Cardiac muscle cell (in vitro differentiated cells and primary cell): ENCODE measurements at places on chromosomes 5 and 9.

DNA sequence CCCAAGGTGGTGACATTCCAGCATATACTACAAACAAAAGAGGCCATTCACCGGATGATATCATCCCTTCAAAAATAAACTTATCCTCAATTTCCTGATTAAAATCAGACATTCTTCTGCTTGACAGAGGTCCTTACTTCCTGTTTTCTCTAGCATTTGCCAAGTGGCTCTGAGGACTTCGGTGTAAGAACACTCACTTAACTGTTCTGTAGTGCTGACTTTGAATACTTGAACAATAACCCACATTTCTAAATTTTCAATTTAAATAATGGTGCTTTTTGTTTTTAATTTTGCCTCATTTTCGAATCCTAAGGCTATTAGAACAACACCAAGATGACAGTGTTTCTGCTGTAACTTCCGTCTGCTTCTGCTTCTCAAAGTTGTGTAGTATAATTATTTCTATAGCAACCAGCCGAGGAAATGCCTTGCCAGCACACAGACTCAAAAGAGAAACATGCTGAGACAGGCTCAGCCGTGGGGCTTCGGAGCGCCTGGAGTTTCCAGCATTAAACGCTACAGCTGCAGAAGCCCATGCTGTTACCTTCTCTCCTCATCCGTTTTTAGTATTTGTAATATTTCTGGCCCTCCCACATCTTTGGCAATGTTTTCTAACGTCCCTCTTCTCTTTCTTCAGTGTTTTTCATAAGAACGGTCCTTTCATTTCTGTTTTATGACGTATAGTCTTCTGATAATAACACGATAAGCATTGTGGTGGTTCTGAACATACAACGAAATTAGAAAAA is 19.5 kb upstream of the ANXA1 start:
- H3K4me1 ChIP-seq = peaks cover 15% of the 10 kb centered on the region
- no peak overlapping the region for H3K4me3 ChIP-seq
- no peaks in the 10 kb centered on the region for H3K36me3 ChIP-seq
- no peaks in the 10 kb centered on the region for H3K27me3 ChIP-seq
- peak overlapping the region; percentile 70 for H3K27ac ChIP-seq

DNA sequence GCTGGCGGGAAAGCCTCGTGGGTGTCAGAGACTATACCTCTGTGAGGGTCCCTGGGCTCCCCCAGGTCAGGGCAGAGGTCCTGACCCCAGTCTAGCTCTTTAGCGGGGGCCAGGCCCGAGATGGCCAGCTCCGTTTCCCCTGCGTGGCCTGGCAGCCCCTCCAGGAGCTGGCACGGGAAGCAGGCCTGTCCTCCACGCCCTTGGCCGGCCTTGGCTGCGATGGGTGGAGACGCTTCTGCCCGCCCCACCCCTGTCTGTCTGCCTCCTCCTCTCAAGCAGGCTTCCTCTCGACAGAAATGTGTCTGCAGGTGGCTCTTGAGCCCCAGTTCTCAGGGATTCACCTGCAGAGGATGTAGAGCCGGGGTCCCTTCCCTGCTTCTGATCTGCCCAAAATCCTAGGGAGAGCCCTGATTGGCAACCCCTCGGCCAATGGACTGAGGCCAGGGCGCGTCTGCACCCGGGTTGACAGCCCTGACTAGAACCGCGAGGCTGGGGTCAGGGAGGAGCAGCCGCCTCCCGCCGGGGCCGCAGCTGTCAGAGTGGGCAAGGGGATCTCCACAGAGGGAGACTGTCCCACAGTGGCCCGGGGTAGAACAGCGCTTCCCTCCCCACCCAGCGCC is 2.6 kb upstream of the GRIN1 start:
- H3K27ac ChIP-seq = no peak overlapping the region
- H3K27me3 ChIP-seq = peaks cover 91% of the 10 kb centered on the region
- H3K36me3 ChIP-seq = no peaks in the 10 kb centered on the region
- H3K4me3 ChIP-seq = no peak overlapping the region

DNA sequence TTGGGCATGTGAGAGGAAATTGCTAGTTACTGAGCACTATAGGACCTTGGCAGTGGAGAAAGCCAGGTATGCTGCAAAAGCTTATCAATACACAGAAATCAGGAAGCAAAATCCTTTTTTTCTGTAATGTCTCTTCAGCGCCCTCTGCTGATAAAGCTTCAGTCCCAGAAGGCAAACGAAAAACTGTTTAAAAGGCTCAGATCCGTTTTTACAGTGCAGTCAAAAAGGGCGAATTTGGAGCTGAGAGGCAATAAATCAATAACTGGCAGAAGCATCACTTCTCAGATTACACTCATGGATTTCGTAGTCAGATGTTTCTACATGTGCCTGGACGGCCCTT is 1.1 kb upstream of the MAN2A1 start:
- no peaks in the 10 kb centered on the region for H3K36me3 ChIP-seq
- no peaks in the 10 kb centered on the region for H3K27me3 ChIP-seq
- no peak overlapping the region for H3K4me3 ChIP-seq
- H3K27ac ChIP-seq = peak overlapping the region; percentile 41

GRCh38 chr5:121949885-121950284 is 11.9 kb upstream of the SRFBP1 start:
- H3K4me1 ChIP-seq = no peaks in the 10 kb centered on the region
- DNase-seq = peak; percentile 72

- H3K27me3 ChIP-seq = no peaks in the 10 kb centered on the region
- no peak overlapping the region for H3K27ac ChIP-seq
- DNase-seq = no peak
- H3K4me1 ChIP-seq = peaks cover 3% of the 10 kb centered on the region
Observed at GRCh38 chr5:142156839-142157463, 48.4 kb downstream of the NDFIP1 start.

GRCh38 chr9:130543859-130544258 is 35.5 kb upstream of the FUBP3 start:
- H3K4me3 ChIP-seq = no peak overlapping the region
- no peak overlapping the region for H3K27ac ChIP-seq
- no peaks in the 10 kb centered on the region for H3K4me1 ChIP-seq
- peaks cover 7% of the 10 kb centered on the region for H3K27me3 ChIP-seq
- no peak for DNase-seq

DNA sequence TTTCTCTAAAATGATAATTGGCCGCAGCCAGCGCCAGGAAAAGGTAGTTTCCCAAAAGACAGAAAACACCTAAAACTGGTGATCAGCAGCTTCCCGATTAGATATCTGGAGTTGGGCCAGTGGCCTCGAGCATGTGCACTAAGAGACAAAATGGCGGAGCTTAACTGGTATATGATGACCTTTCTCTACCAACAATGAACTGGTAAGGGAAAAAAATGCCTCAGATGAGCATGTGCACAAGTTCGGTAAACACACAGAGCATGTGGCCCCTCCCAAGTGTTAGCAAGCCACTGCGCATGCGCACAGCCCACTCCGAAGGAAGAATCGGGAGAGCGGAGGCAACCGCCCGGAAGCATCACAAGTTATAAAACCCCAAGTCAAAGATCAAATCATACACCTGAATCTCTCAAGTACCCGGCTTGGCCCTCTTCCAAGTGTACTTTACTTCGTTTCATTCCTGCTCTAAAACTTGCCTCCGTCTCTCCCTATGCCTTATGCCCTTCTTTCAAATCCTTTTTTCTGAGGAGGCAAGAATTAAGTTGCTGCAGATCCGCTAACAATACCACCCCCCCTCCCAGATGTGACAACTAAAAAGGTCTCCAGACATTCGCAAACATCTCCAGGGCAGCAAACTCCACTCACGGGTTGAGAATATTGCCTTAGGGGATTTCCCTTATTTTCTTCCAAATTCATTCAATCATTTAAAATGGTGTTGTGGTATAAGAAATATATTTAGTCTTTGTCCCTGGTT is 15.0 kb upstream of the PTBP3 start:
- no peaks in the 10 kb centered on the region for H3K4me1 ChIP-seq
- no peaks in the 10 kb centered on the region for H3K27me3 ChIP-seq
- H3K4me3 ChIP-seq = peak overlapping the region; percentile 18
- DNase-seq = peak; percentile 89
- no peak overlapping the region for H3K27ac ChIP-seq

DNA sequence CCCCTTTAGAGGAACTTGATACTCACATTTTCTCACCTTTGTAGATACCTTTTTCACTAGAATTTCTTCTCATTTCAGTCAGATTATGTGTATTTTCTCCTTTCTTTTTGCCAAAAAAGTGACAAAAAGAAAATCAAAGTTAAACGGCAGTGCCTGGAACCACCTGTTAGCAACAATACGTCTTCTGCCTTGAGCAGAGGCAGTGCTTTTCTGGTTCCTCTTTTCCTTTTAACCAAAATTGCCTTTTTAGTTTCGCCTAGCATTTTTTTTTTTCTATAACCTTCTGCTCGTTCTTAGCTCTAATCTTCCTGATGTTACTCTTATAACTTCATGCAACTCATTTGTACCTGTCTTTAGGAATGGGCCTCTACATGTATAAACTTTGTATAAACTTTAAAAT is 26.1 kb downstream of the SMIM32 start:
- H3K4me3 ChIP-seq = no peak overlapping the region
- no peak overlapping the region for H3K27ac ChIP-seq
- DNase-seq = no peak

DNA sequence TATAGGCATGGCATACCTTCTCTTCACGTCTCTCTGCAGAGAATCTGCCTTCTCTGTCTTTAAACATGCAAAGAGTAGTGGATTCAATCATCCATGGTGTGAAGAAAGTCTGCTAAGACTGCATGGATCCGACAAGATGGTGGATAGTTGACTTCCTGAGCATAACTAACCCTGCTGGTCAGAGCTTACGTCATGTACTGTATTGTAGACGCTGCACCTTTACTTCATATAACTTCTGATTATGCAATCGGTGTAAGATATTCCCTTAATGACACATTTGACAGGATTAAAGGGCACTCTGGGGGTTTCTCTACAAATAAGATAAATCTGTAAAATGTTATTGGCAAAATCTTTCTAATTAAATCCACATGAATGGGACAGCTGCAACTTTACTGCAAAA is 240.3 kb upstream of the NREP start:
- H3K36me3 ChIP-seq = no peaks in the 10 kb centered on the region
- no peaks in the 10 kb centered on the region for H3K27me3 ChIP-seq
- DNase-seq = peak; percentile 78
- H3K27ac ChIP-seq = no peak overlapping the region
- no peak overlapping the region for H3K4me3 ChIP-seq
- no peaks in the 10 kb centered on the region for H3K4me1 ChIP-seq

- no peak overlapping the region for H3K27ac ChIP-seq
- no peaks in the 10 kb centered on the region for H3K4me1 ChIP-seq
- DNase-seq = no peak
Observed at GRCh38 chr5:57360871-57361270, 121.7 kb downstream of the ACTBL2 start.

DNA sequence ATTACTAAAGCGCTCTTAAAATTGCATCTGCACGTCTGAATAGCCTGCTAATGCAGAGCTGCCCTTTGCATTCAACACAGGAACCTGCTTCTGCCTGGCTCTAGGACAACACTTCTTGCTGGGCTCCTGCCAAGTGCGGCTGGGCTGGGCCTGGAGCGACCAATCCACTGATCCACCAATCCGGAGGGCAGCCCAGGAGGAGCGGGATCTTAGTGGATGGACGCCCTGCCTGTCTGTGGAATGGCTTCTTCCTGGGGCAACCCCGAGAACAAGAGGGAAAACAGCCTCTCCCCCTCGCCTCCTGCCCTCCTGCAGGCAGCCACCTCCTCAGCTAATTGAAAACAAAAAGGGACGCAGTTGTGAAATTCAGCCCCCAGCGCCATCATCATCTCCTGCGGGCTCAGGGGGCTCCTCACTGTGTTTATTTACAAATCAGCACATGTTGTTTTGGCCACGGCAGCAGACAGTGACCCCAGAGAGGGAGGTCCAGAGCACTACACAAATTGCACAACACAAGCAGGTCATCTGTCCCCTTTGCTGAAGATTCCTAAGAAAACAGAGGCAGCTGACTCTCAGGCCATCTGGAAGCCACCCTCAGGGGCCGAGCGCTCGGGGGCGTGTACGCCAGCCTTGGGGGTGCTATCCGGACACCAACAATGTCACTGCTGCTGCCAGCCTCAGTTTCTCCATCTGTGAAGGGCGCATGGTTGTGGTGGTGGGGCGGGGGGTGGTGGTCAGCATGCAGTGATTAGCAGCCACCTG is 57.3 kb downstream of the GADD45G start:
- H3K4me1 ChIP-seq = peaks cover 17% of the 10 kb centered on the region
- H3K4me3 ChIP-seq = no peak overlapping the region
- H3K27me3 ChIP-seq = no peaks in the 10 kb centered on the region
- DNase-seq = peak; percentile 98
- no peaks in the 10 kb centered on the region for H3K36me3 ChIP-seq

DNA sequence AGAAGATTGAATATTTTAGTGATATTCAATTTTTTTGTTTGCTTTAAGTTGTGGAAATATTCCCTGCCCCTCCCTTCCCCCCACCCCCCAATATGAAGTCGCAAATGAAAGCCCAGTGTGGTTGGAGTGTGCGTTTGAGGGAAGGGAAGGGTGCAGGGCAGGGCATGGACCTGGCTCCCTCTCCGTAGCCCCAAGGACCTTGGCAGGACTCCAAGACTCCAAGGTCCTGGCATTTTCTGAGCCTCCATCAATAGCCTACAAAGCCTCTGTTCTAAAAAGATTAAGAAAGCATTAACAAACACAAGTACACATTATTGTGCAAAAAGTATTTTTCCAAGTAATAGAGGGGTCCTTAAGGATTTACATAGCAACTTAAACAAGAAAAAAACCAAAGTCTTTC is 38.8 kb upstream of the PTPN3 start:
- H3K27ac ChIP-seq = no peak overlapping the region
- H3K36me3 ChIP-seq = no peaks in the 10 kb centered on the region
- DNase-seq = no peak
- no peak overlapping the region for H3K4me3 ChIP-seq
- no peaks in the 10 kb centered on the region for H3K4me1 ChIP-seq
- H3K27me3 ChIP-seq = peaks cover 6% of the 10 kb centered on the region

DNA sequence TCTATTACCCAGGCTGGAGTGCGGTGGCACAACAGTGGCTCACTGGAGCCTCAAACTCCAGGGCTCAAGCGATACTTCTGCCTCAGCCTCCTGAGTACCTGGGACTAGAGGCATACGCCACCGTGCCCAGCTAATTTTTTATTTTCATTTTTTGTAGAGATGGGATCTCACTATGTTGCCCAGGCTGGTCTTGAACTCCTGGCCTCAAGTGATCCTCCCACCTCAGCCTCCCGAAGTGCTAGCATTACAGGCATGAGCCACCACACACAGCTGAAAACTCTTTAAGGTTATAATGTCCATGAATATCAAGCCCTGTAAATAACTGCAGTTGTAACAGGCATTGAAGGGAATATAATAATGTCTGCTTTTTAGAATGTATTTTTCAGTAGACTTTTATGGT is 271.2 kb downstream of the AOPEP start:
- no peak for DNase-seq
- H3K4me3 ChIP-seq = no peak overlapping the region
- peaks cover 19% of the 10 kb centered on the region for H3K4me1 ChIP-seq
- no peaks in the 10 kb centered on the region for H3K36me3 ChIP-seq
- H3K27ac ChIP-seq = no peak overlapping the region
- peaks cover 6% of the 10 kb centered on the region for H3K27me3 ChIP-seq

- H3K27ac ChIP-seq = no peak overlapping the region
- H3K36me3 ChIP-seq = no peaks in the 10 kb centered on the region
- no peaks in the 10 kb centered on the region for H3K27me3 ChIP-seq
- no peak for DNase-seq
- H3K4me3 ChIP-seq = no peak overlapping the region
Observed at GRCh38 chr5:97049175-97049574, 93.2 kb downstream of the LIX1 start.
